Retina (tissue), 1 donor: ENCODE measurements at places on chromosomes 4 and X.

DNA sequence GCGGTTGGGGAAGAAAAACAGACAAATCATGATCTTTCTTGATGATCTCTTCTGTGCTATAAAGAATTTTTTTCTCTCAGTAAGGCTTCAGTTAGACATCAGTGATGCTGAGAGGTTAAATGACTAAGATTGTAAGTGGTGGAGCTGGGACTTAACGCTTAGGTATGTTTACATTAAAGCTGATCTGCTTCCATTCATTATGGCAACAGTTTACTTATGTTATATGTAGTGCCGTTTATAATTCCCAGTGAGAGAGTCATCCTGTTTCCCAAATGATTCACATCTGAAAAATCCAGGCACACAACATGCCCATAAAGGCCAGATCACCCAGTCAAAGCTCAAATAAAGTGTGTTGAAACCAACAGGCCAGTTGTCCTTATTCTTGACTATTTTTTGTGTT lies 50.1 kb downstream of the CENPVL3 start:
- DNase-seq, result no peak

GRCh38 chrX:130841776-130842175 lies 61.2 kb downstream of the ENOX2 start:
- no peak for DNase-seq

DNA sequence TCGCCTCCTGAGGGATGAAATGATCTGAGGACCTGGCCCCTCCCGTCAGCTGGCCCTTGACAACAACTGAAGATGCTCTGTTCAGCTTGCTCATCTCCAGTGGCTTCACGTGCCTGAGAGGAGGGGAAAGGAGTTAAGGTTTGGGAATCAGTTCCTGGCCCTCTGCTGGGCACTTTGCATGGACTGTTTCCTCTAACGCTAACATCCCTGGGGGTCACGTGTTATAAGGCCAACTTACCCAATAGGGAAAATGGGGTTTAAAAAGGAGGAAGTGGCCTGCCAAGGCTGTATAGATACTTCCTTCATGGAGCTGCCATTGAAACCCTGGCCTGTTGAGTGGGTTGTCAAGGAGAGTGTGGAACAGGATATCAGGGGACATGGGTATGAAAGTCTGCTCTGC lies 65.6 kb downstream of the OR13H1 start:
- no peak for DNase-seq

GRCh38 chr4:34861666-34862065 lies 1382.6 kb downstream of the ARAP2 start:
- DNase-seq, result no peak

DNA sequence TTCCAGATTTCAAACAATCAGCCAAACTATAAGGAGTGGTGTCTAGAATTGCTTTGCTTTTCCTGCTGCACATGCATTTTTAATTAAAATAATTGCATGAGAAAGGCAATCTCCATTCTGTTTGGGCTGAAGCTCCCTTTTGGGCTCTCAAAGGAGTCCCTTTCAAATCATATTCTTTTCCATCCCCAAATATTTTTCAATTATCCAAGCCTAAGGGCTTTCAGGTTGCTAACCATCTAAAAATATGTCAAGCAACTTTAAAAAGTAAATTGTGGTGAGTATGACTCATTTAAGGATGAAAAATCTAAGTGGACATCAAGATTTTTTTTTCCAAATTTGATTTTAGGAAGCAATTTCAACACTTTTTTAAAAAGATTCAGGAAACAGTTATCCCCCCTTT lies 28.4 kb downstream of the PIR start:
- no peak for DNase-seq

- DNase-seq, result no peak
Observed at GRCh38 chr4:146255463-146255862, 41.1 kb downstream of the REELD1 start.

DNA sequence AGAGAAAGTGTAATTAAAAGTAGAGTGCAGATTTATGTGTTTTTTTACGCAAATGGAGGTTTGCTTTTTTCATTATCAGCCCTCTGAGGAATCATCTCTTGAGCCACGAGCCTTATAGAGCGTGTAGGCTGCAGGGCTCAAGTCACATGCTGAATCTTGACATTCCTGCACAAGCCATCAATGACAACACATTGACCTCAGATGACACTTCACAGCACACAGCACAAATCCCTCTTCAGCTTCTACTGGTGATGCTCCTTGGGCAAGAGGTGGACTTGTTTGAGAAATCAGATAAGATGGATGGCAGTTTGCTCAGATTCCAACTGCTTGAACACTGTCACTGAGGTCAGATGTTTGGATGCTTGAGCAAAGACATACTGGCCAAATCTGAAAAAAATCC lies 250.6 kb downstream of the SNCA start:
- DNase-seq, result peak; percentile 20

DNA sequence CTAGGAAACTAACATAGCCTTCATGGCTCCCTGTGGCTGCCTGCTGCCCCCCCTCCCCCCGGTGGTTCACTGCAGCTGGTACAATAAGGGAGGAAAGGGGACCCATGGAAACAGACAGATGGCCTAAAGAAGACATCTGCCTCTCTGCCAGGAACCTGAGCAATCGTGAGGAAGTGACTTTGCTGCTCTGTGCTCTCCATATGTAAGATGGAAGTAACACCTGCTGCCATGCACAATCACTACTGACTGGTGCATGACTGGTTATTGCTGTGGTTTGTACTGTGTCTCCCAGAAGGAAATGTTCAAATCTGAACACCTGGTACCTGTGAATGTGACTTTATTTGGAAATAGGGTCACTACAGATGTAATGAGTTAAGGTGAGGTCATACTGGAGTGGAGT lies 43.6 kb downstream of the CD99L2 start:
- DNase-seq, result no peak

GRCh38 chr4:159547645-159548308 lies 444.9 kb downstream of the RAPGEF2 start:
- no peak for DNase-seq
